Cardiac fibroblast (primary cell): ENCODE measurements at places on chromosomes 7 and 10.

DNA sequence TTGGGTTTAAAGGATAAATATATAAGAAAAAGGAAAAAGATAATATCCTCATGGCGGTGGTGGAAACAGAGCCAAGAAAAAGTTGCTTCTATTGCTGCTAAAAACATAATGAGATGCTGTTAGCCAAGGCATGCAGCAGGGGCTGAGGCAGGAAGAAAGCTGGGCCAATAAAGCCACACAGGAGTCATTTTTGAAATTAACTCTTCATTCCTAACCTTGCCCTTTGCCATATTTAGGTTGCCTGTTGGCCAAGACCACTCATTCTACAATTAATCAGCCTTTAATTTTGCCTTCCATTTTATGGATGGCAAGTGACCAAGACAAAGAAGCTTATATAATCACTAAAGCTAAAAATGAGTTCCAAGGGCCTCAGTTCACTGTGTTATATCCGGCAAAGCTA, 58.2 kb downstream of the ARMH3 start:
- peak; percentile 19 for DNase-seq

- no peak for DNase-seq
Observed at GRCh38 chr7:80967071-80967916, 48.4 kb upstream of the SEMA3C start.

- DNase-seq: no peak
Observed at GRCh38 chr10:74813381-74814259, 12.8 kb upstream of the KAT6B start.

DNA sequence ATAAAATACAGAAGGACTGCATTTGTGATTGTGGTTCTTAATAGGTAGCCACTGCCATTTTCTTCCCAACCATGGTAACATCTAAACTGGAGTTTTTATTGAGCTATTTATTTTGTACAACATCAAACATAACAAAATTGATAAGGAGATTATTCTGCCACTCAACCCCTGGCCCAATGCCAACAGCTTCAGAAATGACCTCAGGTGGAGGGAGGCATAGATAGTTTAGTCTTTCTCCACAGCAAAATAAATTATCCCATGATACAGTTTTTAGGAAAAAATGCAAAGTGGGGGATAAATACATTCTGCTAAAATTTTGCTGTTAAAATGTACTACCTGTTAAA, 57.6 kb downstream of the LRRTM3 start:
- DNase-seq: no peak

GRCh38 chr7:103947026-103947655, 42.3 kb downstream of the RELN start:
- no peak for DNase-seq

GRCh38 chr10:60420991-60421894, 31.6 kb upstream of the ANK3 start:
- no peak for DNase-seq

DNA sequence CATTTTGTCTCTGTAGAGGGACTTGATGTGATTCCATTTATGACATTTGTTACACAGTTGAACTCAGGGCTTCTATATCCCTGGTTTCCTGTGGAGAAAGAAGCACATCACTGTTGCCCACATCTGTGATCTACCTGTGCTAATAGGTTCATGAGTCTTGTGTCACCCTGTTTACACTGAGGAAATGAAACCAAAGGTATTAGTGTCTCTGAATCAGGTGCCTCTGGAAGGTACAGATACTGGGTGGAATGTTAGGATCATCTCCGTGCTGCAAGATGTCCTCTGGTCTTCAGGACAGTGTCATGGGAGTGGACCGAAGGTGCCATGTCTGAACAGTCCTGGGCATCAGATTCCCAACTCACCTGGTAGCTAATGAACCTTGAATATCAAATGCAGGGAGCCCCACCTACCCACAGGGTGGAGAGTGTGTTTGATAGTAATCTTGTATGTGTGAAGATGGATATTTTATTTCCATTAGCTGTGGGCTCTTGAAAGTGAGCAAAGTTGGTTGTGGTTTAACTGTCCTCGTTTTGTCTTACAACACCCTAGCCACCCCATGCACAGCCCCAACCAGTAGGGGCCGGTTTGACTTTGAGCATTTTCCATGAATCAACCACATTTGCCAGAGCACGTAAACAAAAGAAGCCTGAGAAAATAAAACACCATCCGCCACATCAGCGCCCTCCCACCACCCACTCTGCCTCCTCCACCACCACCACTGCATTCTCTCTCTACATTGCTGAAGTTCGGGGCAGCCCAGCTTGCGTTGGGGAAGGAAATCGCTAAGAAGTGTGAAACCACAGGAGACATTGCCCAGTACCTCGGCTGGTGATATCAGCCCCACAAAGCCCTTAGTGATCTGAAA, 40.7 kb downstream of the TARP start:
- no peak for DNase-seq

DNA sequence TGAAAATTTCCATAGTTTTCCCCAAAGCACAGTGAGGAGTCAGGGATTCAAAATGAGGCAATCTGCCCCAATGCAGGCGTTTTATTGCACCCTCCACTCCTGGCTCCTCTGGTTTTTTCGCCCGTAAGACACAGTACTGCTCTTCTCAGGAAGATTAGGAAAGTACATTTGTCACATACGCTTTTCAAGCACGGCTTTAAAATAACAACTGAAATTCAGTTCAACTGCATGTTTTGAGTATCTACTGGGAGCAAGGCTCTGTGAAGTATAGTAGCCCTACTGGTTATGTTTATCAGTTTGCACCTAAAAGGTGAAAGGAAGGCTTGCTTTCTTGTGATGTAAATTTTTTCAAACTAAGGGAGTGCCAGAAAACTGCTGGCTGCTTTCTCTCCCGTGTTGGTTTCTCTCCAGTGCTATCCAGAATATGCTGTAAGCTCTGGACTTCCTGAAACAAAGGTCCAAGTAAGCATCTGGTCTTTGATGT, 1.9 kb upstream of the SGMS1 start:
- no peak for DNase-seq

DNA sequence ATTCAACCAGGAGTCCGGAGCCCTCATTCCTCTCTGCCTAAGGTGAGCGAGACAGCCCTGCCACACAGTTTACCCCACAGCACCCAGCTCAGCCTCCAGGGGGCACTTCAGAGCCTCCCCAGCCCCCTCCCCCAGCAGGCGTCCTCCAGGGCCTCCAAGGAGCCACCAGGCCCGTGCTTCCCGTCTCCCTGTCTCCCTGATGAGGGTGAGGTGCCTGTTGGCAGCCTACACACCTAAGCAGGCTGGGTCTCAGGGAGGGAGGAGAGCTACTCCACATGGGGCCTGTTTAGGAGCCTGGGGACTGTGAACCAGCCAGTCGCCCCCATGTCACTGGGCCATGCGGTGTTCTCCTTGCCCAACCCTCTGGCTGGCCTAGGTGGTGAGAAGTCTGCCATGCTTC, 28.9 kb upstream of the TRIM8 start:
- DNase-seq: no peak

DNA sequence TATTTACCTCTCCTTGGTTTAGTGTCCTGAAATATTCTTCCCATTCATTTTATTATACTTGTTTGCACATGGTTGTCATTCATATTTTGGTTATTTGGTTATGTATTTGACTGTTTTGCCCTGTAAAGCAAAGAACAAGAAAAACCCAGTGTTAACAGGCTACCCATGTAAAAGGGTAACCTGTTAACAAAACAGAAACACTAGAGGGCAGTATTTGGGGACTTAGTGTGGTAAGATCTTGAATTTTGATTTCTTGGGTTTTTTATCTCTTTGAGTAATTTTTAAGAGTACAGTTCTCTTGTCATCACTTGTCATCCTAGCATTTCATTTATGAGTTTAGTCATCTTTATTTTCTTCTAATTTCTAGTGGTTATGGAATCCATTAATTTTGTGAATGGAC, 51.3 kb downstream of the POLL start:
- peak; percentile 53 for DNase-seq

GRCh38 chr10:47152861-47153349, 147.1 kb upstream of the GDF10 start:
- DNase-seq: no peak

GRCh38 chr7:145737617-145738016, 379.0 kb upstream of the CNTNAP2 start:
- DNase-seq: no peak

GRCh38 chr10:101686133-101686925, 8.6 kb downstream of the FBXW4 start:
- DNase-seq: peak; percentile 75
